ENCODE measurements at places on chromosomes 12 and 14.

- peak; percentile 15 for DNase-seq
Observed at GRCh38 chr14:70086685-70087379, 101.9 kb downstream of the SLC8A3 start.

DNA sequence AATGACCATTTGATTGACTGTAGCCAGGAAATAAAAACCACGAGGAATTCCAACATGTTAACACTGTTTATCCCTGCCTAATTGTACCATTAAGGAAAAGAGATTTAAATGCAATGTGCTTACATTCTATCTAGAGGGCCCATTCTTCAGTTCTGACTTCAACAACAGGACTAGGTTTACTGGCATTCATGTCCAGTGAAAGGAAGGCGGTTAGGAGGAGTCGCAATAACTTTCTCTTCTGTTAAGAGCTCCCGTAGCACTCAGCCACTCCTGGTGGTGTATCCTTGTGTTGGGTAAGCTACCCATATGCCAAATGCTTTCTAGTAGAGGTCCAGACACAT, 154.7 kb downstream of the STXBP6 start:
- no peak for DNase-seq

- no peak for DNase-seq
Observed at GRCh38 chr14:46973295-46973694, 321.7 kb upstream of the RPL10L start.

GRCh38 chr12:58576081-58576480, 344.2 kb downstream of the LRIG3 start:
- no peak for DNase-seq

- DNase-seq = no peak
Observed at GRCh38 chr14:78933948-78934524, 763.9 kb downstream of the NRXN3 start.

- no peak for DNase-seq
Observed at GRCh38 chr12:89504560-89505346, 19.8 kb downstream of the GALNT4 start.
